CD14-positive monocyte (primary cell): ENCODE measurements at places on chromosomes 7 and 10.
A peak's percentile ranks its signal among the peaks of the same experiment; 100 is the strongest.

GRCh38 chr7:44044315-44045225 lies at the start of gene DBNL:
Gene DBNL, plus strand, starts transcription at chr7:44044702. Its CDS starts 36 bp downstream, at chr7:44044738.
- DNase-seq: peak; percentile 92

- no peak for DNase-seq
Measured at GRCh38 chr7:6023974-6024435, 7.2 kb upstream of the ANKRD61 start.

- DNase-seq: no peak
Measured at GRCh38 chr10:101291331-101292193, 62.3 kb upstream of the LBX1 start.

DNA sequence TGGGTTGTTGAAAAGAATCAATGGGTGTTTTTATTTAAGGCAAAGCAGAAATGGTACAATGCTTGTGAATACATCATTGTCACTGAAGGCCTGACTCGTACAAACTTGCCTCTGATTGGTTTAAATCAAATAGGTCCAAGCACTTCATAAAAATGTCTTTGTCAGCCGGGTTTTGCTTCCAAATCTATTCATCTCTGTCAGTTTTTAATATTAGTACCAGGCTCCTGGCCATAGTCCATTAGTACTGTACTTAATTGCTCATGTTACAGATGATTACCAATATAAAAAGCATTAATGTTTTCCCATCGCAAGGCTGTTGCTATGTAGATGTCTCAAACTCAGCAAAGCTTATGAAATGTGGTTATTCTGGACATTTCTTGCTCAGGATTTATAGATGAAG lies 171.9 kb downstream of the ARID5B start:
- no peak for DNase-seq

GRCh38 chr10:14757394-14757793 lies 17.3 kb downstream of the FAM107B start:
- no peak for DNase-seq
